ENCODE measurements at places on chromosomes 1 and 21. TPM values are rescaled to one million over a fixed set of nuclear protein-coding genes. Genes with fewer than 3 reads are reported as not detected.

Gene BROX
- 47.6 TPM for total RNA-seq

Gene DYNLT4
- 0.49 TPM for total RNA-seq

Gene ACKR1
- total RNA-seq, result not detected

Gene ZNF683
- total RNA-seq, result 0.34 TPM

Gene CD101
- total RNA-seq, result 1.9 TPM

Gene OR10J1
- total RNA-seq, result not detected

Gene DOCK7
- 5.1 TPM for total RNA-seq

Gene GBP3
- total RNA-seq, result 42.1 TPM

Gene CD1E
- not detected for total RNA-seq

Gene LCK
- total RNA-seq, result 425 TPM

Gene CTTNBP2NL
- 5.5 TPM for total RNA-seq

Gene MFAP2
- not detected for total RNA-seq

Gene COL16A1
- total RNA-seq, result 0.44 TPM

Gene CD247
- total RNA-seq, result 211 TPM

Gene COA7
- total RNA-seq, result 17.2 TPM

Gene ZNF648
- not detected for total RNA-seq

Measured in T-helper 1 cell treated with Interleukin-12 subunit alpha and Interleukin-12 subunit beta and Interleukin-4 antibody, amounts not matched to agents 30 ng/mL and 1 ng/mL, for 36 hours (primary cell).